ENCODE measurements at places on chromosomes 12 and 14.

- DNase-seq, result no peak
Measured at GRCh38 chr14:77040741-77041653, 12.5 kb upstream of the IRF2BPL start.

DNA sequence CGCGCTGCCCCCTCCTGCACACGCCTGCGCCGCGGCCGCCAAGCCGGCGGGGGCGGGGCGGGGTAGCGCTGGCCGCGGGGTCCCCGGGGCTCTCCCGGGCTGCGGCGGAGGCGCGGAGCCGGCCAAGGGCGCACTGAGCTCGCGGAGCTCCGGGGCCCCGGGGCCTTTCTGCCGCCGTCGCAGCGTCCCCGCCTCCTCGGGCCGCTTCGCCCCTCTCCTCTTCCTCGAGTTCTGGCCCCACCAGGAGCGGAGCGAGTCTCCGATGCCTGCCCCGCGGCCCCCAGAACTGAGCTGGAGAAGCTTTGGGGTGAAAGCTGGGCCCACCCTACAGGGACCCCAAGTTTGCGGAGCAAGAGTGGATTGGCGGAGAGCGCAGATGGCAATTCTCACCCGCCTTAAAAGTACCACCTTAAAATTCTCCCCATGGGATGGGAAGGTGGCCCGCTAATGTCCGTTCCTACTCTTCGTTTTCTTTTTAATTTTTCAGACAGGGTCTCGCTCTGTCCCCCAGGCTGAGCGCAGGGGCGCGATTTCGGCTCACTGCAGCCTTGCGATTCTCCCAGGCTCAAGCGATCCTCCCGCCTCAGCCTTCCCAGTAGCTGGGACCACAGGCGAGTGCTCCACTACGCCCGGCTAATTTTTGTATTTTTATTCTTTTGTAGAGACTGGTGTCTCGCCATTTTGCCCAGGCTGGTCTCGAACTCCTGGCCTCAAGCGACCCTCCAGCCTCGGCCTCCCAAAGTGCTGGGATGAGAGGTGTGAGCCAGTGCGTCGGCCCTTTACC lies 129.6 kb downstream of the NDUFA12 start:
- no peak for DNase-seq

- peak; percentile 51 for DNase-seq
Measured at GRCh38 chr12:48972952-48973483, 1.5 kb upstream of the WNT10B start.

- DNase-seq, result no peak
Measured at GRCh38 chr14:33457021-33457420, 493.9 kb downstream of the EGLN3 start.

DNA sequence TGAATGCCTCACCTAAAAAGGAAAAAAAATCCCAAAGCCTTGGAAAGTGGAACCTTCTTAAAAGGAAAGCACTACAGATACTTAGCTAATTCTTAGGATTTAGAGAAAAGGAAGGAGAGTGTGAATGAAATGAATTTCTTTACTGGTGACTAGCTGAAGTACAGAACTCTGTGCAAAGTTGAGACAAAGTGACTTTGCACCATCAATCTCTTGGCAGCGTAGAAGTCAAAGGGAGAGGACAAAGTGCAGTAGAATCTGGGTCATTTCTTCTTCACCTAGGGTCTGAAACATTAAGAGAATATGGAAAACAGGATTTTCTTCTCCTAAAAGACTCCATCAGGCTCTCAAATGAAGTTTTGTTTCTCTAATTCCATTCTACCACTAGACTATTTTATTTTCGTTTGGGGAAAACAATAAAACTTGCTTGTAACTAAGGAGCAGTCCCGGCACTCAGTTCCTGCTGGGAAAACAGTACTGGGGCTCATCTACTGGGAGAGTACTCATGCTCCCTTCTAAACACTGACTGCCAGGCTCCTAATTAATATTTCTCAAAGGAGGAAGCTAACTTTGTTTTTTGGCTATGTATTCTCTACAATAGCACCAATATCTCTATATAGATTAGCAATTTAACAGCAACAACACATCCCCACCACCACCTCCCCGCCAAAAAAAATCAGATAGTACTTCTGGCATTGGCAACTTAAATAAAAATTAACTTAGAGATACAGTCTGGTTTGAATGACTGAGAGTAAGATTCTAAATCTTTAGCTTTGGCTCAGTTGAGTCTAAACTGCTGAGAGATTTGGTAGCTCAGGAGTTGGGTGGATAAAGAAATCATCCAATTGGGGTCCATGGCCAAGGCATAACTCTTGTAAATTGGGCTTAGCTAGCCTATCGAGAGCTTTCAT lies 110.7 kb downstream of the SLC15A5 start:
- DNase-seq, result no peak

DNA sequence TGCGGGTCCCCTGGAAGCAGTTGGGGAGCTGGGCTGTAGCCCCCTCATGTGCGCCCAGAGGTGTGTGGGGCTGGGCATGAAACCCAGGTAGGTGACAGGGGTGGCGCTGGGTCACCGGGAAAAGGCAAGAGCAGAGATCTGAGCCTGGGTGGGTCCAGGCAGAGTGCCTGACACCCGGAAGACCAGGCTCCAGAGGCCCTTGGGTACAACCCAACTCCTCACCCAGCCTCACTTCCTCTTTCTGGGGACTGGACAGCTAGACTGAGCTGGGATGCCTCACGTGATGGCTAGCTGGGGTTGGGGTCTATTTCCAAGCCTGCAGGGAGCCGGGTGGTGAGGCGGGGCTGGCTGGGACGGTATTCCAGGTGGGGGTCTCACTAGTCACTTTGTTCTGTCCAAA lies 16.3 kb upstream of the CYP46A1 start:
- DNase-seq, result no peak

DNA sequence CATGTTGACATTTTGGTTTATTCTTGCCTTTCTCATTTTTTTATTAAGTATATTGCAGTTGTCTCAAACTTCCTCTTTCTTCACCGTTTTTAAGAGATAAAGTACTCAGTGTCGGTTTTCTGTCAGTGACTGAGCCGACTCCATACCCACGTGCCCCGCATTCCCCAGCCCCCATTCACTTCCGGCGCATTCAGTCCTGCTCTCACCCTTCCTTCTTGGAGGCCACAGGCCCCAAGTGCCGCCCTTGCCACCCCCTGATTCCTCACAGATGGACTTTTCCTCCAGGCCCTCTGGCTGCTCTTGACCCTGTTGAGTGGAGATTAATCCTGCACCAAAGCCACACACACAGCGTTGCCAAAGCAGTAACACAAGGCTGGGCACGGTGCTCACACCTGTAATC lies 19.1 kb upstream of the DNAH10 start:
- no peak for DNase-seq

DNA sequence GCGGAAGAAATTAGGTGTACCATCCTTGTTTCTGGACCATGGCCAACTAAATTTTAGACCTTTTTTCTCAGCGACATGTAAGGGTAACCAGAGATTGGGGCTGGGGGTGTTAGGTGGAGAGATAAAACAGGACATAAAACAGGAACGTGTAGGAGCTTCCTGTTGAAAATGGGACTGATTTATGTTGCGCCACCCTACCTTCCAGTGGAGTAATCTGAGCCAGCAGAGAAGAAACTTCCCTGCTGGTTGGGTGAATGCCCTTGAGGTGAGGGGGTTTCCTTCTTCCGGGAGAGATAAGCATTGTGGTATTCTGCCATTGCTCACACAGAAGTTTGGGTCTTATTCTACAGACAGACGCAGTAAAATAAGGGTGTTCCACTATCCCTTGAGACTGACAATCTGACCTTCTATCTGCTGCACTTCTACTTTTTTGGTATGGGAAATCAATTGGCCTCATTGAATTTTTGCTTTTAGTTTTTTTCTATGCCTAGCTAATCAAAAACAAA lies 417.6 kb downstream of the PCNX1 start:
- DNase-seq, result no peak

GRCh38 chr12:4241592-4241991 lies 32.0 kb upstream of the CCND2 start:
- no peak for DNase-seq

DNA sequence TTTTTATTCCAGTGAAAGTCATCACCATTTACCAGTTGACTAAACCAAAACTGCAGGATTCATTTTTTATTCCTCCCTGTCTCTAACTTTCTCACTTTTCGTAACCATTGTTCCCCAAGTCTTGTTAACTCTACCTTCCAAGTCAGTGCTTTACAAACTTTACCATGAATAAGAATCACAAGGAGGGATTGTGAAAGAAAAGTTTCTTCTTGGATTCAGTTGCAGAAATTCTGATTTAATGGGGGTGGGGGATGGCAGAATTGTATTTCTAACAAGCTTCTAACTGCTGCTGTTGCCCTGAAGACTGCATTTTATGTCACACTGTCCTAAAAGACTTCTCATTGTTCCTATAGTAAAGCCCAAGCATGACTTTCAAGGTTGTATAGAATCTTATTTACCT lies 5.0 kb upstream of the RAB21 start:
- DNase-seq, result no peak

DNA sequence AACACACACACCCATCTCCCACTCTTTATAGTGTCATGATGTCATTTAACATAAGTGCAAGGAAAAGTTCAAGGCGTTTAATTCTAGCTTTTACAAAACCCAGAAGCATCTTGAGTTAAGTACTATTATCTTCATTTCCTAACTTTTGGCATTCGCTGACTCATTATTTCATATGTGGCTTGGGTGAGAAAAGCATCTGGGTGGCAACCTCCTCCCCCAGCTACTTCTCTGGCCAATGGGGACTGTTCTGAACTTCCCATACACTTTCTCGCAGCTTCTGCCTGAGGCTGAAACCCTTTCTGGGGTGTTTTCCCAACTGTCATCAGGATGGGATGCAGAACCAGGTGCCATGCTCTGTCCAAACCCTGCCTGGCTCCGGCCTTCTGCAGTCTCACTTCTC lies 2.8 kb upstream of the MARK3 start:
- no peak for DNase-seq

DNA sequence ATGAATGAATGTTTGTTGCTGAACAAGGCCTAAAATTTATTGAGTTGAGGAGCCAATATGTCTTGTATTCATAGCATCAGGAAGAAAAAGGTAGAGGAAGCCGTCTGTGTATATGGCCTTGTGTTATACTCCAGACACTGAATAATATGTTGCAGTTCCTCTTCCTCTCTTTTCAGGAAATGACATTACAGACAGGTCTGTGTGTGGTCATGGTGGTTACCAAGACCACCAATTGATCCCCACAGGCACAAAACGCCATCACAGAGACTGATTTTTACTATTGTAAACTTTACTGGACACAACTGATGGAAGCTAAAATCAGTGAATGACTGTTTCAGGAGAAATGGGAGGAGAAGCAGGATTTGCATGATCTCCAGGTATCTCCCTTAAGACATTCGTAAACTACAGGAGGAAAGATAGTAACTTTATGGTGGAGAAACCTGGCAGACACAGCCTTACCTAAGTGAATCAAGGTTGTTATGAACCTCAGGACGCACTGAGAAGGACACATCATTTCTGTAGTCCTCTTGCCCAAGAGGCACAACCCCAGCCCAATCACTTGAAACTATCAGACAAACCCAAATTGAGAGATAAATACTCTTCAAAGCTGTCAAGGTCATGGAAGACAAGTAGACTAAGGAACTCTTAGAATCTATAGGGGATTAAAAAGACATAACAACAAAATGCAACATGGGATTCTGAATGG lies 334.1 kb upstream of the RGS6 start:
- DNase-seq, result no peak

DNA sequence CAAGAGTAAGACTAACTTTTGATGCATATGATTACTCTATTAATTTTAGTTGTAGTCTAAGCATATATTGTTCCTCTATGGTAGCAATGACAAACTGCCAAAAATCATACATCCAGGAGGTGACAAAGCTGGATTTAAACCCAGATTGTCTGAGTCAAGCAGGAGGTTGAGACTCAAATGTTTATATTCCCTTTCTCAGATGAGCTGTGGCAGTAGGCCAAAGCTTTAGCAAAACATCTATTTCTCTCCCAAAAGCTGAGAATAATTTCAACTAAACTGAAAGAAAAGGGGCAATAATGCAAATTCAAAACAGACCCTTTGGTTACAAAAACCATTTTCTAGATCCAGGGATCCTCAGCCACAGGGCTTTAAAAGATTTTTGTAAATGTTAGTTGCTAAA lies 173.6 kb downstream of the SEC23A start:
- DNase-seq, result no peak

GRCh38 chr14:62409626-62410300 lies 635.5 kb downstream of the KCNH5 start:
- DNase-seq, result no peak

DNA sequence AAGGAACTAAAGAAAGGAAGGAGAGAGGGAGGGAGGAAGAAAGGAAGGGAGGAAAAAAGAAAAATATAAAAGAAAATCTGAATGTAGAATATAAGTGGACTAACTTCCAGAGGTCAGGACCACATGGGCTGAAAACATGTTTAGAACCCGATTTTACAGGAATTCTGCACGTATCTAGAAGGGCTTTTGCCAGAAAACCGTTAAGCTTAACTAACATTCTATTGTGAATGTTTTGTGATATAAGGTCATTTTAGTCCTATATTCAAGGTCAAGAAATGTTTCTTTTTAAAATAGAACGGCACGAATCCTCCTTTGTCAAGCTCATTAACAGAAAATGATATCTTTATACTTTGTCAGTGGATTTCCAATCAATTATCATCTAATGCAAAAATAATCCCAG lies 13.1 kb downstream of the PTCSC3 start:
- DNase-seq, result no peak

GRCh38 chr14:20624495-20625070 lies 16.9 kb downstream of the OR6S1 start:
- no peak for DNase-seq

- DNase-seq, result no peak
Measured at GRCh38 chr12:114998750-114999128, 314.8 kb upstream of the TBX3 start.

DNA sequence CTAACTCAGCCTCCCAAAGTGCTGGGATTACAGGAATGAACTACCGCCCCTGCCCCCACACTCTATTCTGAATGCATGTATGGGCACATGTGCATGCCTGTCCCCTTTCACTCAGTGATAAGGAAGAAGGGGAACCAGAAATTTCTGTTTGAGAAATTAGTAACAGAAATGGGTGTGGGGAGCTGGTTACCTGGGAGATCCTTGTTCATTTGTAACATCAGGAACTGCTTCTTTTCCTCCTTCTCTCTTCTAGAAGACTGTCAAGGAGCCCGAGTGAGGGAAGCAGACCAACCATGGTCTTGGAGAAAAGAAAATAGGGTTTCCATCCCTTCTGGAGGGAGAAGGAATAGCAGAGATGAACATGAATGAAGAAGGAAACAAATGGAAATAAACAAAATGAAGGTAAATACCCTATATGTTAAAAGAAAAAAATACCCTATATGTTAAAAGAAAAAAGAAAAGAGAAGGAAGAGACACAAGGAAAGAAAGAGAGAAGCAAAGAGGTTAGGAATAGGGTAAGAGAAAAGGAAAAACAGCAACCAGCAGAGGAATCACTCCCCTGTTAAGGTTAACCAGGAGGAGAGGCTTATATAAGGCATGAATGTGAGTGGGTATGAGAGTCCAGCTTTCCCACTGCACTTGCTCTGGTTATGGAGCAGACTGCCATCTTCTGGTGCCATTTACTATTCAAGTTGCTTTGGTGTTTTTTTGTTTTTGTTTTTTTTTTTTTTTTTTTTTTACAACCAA lies 3.3 kb downstream of the PPP1R3E start:
- DNase-seq, result no peak

GRCh38 chr14:23763394-23763793 lies 127.2 kb downstream of the DHRS2 start:
- no peak for DNase-seq
